ENCODE measurements at places on chromosomes 5 and 9. TPM values are rescaled to one million over a fixed set of nuclear protein-coding genes. Genes with fewer than 3 reads are reported as not detected.

Gene TLX3
- not detected for total RNA-seq

Gene SAPCD2
- 36.7 TPM for total RNA-seq

Gene PPP3R2
- not detected for total RNA-seq

Gene NEUROG1
- not detected for total RNA-seq

Gene IFNE
- 5.5 TPM for total RNA-seq

Gene GNAQ
- 79.3 TPM for total RNA-seq

Gene LHX2
- total RNA-seq: not detected
